ENCODE measurements at places on chromosomes 1 and 21.

GRCh38 chr1:168100315-168101002, 36.3 kb downstream of the GPR161 start:
- no peak for DNase-seq

DNA sequence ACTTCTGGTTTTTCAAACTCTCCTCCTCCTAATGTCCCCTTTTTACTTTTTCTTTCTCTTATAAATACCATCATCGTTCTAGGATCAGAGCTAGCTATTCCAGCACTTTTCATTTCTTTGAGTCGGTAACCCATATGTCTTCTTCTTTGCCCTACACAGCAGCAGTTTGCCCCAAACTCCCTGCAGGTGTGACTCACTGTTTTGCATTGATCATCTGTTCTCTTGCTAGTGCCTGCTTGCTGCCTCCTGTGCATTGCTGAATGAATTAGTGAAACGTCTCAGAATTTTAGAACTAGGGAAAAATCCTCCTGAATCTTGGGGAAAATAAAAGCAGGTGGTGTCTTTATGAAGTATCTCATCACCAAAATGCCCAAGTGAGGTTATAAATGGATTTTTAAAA, 21.7 kb downstream of the KCNK2 start:
- no peak for DNase-seq

DNA sequence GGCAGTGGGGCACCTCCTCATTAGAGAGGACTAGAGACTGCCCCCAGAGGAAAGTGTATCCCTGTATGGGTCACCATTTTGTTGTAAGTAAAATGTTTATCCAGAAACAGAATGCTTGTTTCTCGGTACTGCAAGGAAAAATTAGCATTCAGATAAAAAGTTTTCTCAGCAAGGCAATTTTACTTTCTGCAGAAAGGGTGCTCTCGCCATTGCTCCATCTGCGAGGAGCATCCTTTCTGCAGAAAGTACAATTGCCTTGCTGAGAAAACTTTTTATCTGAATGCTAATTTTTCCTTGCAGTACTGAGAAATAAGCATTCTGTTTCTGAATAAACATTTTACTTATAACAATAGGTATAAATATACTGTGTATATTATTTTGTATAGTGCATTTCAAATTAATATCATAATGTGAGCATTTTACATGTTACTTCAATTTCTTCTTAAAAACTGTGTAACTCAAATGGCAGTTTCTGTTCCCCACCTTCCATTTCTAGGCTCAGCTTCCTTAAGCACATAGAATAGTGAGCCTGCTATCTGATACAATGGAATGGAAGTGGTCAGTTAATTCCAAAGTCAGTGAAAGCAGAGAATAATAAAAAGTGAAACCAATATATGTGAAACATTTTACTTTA, 76.5 kb upstream of the DESI2 start:
- DNase-seq, result no peak

- no peak for DNase-seq
Measured at GRCh38 chr1:30768830-30769718, 11.5 kb upstream of the LAPTM5 start.

DNA sequence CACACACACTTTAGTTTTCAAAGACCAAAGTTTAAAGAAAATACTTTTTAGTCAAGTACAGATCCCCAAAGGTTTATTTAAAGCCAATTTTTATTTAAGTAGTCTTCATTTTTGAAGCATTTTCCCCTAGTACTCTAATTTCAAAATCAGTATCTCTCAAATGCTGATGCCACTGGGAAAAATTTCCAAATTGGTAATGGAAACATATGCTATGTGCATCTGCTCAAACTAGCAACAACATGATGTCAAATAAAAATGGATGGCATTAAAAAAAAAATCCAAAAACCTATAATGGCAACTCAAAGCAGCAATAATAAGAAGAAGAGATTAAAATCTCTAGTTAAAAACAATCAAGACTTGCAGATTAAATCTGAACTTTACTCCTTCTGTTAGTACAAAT, 58.6 kb downstream of the ZNHIT6 start:
- no peak for DNase-seq

DNA sequence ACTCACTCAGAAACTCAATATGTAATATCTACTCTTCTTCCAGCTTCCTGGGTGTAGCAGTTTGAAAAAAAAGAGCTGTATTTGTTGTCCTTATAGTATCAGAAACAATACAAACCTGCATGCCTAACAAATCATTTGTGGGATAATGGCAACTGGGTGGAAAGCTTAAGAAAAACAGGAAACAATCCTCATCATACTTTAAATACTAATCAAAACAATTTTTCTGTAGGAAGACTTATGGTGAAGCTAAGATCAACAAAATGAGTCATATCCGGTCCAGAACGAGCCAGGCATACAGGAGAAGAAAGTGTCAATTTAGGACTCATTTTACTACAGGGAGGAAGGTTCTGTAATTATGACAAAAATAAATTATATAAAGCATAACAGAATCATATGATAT, 181.8 kb upstream of the ADGRL4 start:
- no peak for DNase-seq

GRCh38 chr21:42348762-42349161, 2.0 kb downstream of the TFF2 start:
- no peak for DNase-seq

GRCh38 chr1:38563942-38564735, 295.4 kb downstream of the RRAGC start:
- no peak for DNase-seq

DNA sequence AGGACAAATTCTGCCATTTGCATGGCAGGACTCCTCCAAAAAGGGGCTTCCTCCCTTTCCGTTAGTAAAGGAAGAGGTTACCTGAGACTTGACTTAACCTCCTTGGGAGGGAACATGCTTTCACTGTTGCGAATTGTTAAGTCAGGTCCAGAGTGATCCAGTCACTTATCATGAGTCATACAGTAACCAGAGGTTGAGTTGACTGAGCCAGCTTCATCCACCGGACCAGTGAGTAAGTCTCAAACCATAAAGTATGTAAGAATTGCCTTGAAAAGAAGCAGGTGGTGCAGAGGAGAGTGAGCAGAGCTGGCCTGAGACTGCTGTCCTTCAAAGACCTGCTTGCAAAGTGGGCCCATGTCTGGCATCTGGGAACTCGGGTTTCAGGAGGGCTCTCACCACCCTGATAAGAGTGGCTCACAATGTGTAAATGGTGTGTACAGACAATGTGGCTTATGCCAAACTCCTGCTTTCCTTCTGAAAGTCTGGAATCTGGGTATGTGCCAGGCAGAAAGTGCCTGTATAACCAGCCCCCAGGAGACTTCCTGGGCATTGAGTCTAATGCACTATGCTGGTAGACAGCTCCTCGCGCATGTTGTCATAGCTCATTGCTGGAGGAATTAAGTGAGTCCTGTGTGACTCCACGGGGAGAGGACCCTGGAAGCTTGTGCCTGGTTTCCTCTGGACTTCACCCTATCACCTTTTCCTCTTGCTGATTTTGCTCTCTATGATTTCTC, 84.3 kb upstream of the KLHDC7A start:
- no peak for DNase-seq

GRCh38 chr1:3773572-3774275, 1.2 kb downstream of the SMIM1 start:
- DNase-seq, result no peak

DNA sequence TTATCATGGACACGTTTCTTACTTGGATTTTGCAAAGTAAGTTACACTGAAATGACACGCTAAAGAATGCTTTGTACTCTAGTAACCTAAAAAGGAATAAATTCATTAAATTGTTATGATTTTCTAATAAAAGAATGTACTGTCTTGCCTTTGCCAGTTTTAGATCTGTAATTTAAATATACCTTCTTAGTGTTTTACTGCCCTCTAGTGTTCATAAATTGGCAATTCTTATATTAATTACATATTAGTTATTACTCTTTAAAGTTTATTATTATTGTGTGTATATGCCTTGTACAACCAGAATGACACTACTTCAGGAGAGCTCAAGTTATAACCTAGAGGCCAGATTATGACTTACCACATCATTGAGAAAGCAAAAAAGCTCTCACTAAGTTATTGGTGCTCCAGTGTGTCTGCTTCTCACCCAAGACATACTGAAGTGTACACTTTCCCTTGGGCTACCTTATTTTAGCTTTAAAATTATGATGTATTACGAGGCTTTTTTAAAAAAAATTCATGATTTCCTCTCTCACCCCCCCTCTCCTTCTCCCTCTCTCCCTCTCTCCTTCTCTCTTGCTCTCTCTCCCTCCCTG, 169.9 kb downstream of the HS2ST1 start:
- no peak for DNase-seq

GRCh38 chr1:237219751-237220642, 178.0 kb downstream of the RYR2 start:
- no peak for DNase-seq

DNA sequence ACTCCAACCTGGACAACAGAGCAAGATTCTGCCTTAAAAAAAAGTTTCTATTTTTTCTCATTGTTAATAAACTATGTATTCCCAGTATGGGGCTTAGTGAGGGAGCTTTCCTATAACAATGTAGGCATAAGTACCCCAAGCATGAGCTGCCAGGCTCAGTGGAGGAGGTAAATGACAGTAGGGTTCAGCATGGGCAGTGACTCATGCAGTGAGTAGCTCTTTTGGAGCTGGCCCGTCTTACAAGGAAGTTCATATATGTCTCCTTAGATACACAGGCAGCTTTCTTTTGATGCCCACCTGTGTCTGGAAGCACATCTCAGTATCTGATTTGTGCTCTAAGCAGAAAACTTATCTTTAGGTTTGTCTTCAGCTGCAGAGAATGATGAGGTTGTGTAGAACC, 57.9 kb downstream of the ZNF678 start:
- no peak for DNase-seq

DNA sequence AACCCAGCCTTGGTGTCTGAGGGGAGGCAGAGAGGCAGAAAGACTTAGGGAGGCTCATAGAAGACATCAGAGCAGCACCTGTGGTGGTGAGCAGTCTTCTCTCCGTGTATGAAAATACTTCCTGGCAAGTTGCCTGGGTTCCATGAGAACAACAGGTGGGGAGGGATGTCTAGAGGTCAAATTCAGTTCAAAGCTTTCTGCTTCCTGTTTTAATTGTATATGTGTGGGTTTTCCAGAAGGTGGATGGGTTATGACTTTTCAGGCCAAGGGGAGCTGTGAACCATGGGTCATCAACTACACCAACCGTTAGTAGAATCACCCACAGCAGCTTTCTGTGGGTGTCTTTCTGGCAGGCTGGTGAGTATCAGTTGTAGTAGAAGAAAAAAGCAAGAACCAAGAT, 4.1 kb upstream of the FCRL2 start:
- no peak for DNase-seq

DNA sequence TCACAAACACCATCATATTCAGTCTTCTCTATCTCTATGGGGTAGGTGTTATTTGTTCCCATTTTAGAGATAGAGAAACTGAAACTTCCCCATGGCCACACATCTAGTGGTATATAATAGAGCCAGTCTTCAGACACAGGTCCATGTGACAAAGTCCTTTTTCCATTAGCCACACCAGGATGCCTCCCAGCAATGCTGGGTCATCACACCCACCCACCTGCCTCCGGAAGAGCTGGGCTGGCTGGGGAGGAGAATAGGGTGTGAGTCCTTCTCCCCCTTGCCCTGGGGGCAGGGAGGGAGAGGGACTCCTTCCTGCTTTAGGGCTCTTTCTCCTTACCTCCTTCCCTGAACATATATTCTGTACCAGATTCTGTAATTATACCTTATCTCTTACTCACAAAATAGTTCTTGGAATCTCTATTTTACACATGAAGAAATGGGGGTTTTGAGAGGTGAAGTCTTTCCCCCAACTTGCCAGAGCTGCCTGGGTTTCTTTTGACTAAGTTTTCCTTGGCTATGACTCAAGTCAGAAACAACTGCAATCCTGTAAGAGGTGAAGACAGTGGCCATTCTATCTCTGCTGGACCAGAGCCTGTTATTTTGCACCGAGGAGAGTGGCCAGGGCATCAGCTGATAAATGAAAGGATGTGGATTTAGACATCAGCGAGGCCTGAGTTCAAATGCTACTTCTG, 30.0 kb downstream of the SOX13 start:
- DNase-seq, result no peak

GRCh38 chr1:107874221-107874620, 90.8 kb downstream of the VAV3 start:
- DNase-seq, result no peak

DNA sequence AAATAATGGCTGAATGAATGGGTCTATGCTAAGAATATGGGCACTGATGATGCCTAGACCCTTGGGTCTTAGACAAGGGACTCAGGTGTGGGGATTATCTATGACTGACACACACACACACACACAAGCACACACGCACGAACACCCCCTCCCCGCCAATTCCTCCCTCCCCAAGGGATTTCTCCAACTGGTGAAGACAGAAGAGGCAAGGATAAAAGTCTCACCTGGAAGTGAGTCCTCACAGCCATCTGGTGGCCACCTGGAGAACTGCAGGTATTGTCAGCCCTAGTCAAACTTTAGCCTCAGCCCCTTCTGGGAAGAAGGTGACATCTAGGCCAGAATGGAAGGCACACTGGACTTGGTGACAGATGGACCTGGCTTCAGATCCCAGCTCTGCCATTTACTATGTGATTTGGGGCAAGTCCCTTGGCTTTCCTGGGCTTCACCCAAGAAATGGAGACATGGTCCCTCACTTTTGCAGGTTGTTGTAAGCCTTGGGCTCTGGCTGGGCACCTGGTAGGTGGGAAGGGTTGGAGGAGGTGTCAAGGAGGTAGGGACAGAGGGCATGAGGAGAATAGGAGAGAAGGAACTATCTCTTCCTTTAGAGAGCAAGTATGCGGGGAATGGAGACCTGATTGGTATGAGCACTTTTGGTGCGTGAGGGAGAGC, 4.0 kb upstream of the GPR3 start:
- peak; percentile 79 for DNase-seq

- no peak for DNase-seq
Measured at GRCh38 chr1:91026777-91027176, 4.9 kb upstream of the ZNF644 start.

- no peak for DNase-seq
Measured at GRCh38 chr1:180382326-180383115, 119.9 kb downstream of the ACBD6 start.

DNA sequence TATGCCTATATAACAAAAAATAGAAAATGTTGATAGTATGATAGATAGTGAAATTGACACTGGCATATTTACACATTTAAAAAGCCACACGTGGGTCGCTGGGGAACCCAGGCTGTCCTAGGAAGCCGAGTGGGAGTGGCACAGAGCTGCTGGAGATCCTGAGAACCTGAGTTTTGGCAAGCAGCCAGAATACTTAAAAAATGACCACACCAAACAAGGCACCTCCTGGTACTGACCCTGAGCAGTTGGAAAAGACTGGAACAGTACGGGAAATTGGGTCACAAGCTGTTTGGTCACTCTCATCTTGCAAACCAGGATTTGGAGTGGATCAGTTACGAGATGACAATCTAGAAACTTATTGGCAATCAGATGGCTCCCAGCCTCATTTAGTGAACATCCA, 111.5 kb downstream of the ZFYVE9 start:
- DNase-seq, result no peak
